AG04450 (cell line): ENCODE measurements at places on chromosomes 11 and 22. TPM values are rescaled to one million over a fixed set of nuclear protein-coding genes. Genes with fewer than 3 reads are reported as not detected.

Gene C11orf87
- polyA plus RNA-seq: 0.14 and 0.19 TPM in 2 replicates

Gene RFPL1
- polyA plus RNA-seq: not detected in 2 replicates

Gene FOLR2
- polyA plus RNA-seq: not detected in 2 replicates

Gene MS4A7
- polyA plus RNA-seq: not detected in 2 replicates

Gene OR5B21
- not detected in 2 replicates for polyA plus RNA-seq

Gene C22orf31
- 0.11 and 0.12 TPM in 2 replicates for polyA plus RNA-seq

Gene UBQLN3
- not detected in 2 replicates for polyA plus RNA-seq

Gene OR2AG1
- not detected in 2 replicates for polyA plus RNA-seq

Gene MMP7
- not detected in 2 replicates for polyA plus RNA-seq

Gene GVQW3
- 1.6 and 1.7 TPM in 2 replicates for polyA plus RNA-seq

Gene CASP4
- polyA plus RNA-seq: 112 and 129 TPM in 2 replicates

Gene APOL3
- polyA plus RNA-seq: 3.7 and 4.2 TPM in 2 replicates

Gene FAM180B
- not detected in 2 replicates for polyA plus RNA-seq

Gene APOL1
- 3.8 and 4.8 TPM in 2 replicates for polyA plus RNA-seq

Gene IFITM10
- 0.04 TPM in 1 of 2 replicates, not detected in the other for polyA plus RNA-seq

Gene MYBPC3
- polyA plus RNA-seq: not detected in 2 replicates

Gene FLRT1
- polyA plus RNA-seq: 0.17 and 0.33 TPM in 2 replicates

Gene ROBO4
- polyA plus RNA-seq: 0.30 and 0.40 TPM in 2 replicates

Gene AIFM3
- 0.15 and 0.27 TPM in 2 replicates for polyA plus RNA-seq

Gene MS4A15
- not detected in 2 replicates for polyA plus RNA-seq

Gene OTOG
- not detected in 2 replicates for polyA plus RNA-seq

Gene SLC7A4
- polyA plus RNA-seq: 0.11 and 0.24 TPM in 2 replicates

Gene CFAP300
- polyA plus RNA-seq: 2.3 and 3.4 TPM in 2 replicates

Gene TMEM45B
- polyA plus RNA-seq: not detected in 2 replicates

Gene MS4A3
- not detected in 2 replicates for polyA plus RNA-seq

Gene HBB
- 0.22 and 0.26 TPM in 2 replicates for polyA plus RNA-seq

Gene IGLL1
- polyA plus RNA-seq: not detected in 2 replicates

Gene SCUBE1
- not detected in 2 replicates for polyA plus RNA-seq

Gene GGT1
- 4.8 and 5.0 TPM in 2 replicates for polyA plus RNA-seq

Gene FREY1
- polyA plus RNA-seq: 0.35 TPM in 1 of 2 replicates, not detected in the other

Gene LTO1
- 15.7 and 18.3 TPM in 2 replicates for polyA plus RNA-seq

Gene NXPE2
- polyA plus RNA-seq: 0.04 TPM in 1 of 2 replicates, not detected in the other

Gene CDC42EP1
- polyA plus RNA-seq: 13.0 and 18.4 TPM in 2 replicates

Gene CD3G
- not detected in 2 replicates for polyA plus RNA-seq

Gene SPON1
- polyA plus RNA-seq: 0.30 and 0.53 TPM in 2 replicates

Gene GPR83
- 0.02 and 0.04 TPM in 2 replicates for polyA plus RNA-seq

Gene OVOL1
- not detected in 2 replicates for polyA plus RNA-seq

Gene PHLDA2
- polyA plus RNA-seq: 9.6 and 14.4 TPM in 2 replicates

Gene TMEM191C
- polyA plus RNA-seq: 0.58 and 0.82 TPM in 2 replicates

Gene SLC25A45
- polyA plus RNA-seq: 0.76 and 1.4 TPM in 2 replicates

Gene TNNT3
- not detected in 2 replicates for polyA plus RNA-seq
